ENCODE measurements at places on chromosomes 6 and 20.

- DNase-seq: no peak
Measured at GRCh38 chr6:4220558-4220957, 85.2 kb upstream of the ECI2 start.

- no peak for DNase-seq
Measured at GRCh38 chr20:37895166-37895565, 7.8 kb upstream of the VSTM2L start.

DNA sequence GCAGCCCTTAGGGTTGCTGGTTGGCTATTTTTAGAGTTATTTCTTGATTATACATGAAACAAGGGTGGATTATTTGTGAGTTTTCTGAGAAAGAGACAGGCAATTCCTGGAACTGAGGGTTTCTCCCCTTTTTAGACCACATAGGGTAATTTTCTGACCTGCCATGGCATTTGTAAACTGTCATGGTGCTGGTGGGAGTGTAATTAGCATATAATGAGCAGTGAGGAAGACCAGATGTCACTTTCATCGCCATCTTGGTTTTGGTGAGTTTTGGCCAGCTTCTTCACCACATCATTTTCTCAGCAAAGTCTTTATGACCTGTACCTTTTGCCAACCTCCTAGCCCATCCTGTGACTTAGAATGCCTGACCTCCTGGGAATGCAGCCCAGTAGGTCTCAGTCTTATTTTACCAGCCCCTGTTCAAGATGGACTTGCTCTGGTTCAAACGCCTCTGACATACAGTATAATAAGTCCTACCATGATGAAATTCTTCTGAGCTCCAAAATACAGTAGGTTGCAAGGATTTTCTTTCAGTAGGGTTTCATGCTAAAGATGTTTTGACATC, 117.1 kb downstream of the ISM1 start:
- DNase-seq: no peak

GRCh38 chr6:134948142-134948541, 1.8 kb downstream of the ALDH8A1 start:
- DNase-seq: no peak

- DNase-seq: peak; percentile 50
Measured at GRCh38 chr6:28542440-28543296, 17.0 kb downstream of the GPX5 start.

DNA sequence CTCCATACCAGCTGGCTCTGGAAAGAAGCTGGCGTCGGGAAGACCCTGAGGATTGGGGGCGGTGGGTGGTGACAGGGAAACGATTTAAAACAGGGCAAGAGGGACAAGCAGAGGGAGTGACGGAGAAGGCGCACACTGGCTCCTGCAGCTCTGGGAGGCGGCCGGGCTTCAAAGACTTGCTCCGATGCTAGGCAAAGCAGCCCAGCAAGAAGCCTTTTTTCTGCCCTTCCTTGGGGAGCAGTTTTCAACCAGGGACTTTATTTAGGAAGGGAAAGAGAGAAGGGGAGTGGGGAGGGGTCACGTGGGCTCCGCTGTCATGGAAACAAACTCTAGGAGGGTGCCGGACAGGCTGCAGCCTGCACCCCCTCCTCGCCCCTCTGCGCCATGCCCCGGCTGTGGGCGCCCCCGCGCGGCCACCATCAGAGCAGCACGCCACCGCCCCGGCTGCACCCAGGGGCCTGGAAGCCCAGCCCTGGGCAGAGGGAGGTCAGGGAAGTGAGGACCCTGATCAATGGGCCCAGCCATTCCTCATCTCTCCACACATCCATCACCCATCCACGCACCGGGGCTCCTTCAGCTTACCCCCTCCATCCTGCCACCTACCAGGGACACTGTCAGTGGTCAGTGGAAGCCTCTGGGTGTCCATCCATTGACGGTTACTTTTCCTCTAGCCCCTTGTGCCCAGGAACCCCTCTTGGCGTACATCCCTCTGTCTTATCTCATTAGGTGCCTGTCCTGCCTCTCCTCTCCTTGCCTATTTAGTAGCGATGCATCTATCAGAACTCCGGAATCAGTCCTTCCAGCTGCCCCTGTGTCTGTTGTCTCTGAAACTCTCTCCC, 66.6 kb upstream of the CCDC167 start:
- peak; percentile 63 for DNase-seq

DNA sequence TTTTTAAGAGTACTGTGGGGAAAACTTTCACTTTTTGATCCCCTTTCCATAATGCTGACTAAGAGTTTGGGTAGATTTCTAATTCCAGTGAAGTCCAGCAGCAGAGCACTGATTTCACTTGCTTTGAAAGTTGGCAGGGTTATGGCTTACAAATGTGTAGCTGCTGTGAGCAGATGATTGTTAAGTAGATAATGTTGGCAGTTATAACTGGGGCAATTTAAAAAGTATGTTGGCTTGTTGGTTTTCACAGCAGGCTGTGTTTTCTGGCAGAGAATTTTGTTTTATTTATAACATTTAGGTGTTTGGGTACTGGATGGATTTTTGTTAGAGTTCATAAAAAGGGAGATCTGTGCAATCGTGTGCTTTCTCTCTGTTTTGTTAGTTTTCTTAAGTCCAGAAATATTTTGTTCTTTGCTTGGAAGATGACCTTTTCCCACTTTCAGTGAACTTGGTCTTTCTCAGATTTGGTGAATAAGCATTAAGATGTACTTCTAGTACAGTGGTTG, 31.4 kb downstream of the AFDN start:
- DNase-seq: no peak

GRCh38 chr20:3771552-3772058, 4.1 kb upstream of the ADISSP start:
- DNase-seq: no peak

GRCh38 chr20:35599776-35600120, 15.9 kb upstream of the SPAG4 start:
- no peak for DNase-seq

DNA sequence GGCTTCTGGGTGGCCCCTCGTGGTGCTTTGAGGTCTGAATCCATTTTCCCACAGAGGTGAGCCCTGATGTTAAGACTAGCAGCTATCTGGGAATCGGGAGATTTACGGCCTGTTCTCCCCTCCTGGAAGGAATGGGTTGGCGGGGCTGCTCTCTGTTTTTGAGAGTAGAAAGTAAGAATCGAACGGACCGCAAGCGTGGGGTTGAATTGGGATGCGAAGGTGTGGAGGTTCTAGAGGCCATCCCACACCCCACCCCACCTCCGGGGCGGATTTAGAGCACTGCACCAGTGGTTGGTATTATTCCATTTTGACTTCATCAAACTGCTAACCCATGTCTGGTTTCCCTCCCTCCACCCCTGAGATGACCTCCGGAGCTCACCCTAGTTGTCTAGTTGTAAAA, 11.5 kb downstream of the PYGB start:
- DNase-seq: no peak

- DNase-seq: no peak
Measured at GRCh38 chr20:57594092-57594951, 25.9 kb downstream of the ZBP1 start.

DNA sequence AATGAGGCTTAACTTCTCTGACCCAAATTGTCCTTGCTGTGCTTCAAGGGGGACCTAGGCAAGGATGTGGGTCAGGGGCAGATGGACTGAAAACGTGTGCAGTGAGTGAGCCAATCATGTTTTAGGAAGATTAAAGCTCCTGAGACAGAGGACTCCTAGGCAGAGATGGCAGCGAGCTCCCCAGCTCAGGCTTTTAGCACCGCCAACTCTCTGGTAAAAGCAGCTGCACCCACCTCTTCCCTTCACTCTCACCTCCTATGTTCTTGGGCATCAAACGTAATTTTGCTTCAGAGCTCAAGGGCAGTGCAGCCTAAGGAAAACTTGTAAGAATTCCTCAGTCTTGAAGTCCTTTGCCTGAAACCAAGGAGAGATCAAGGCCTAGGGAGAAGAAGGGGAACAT, 10.3 kb downstream of the RPP21 start:
- no peak for DNase-seq

DNA sequence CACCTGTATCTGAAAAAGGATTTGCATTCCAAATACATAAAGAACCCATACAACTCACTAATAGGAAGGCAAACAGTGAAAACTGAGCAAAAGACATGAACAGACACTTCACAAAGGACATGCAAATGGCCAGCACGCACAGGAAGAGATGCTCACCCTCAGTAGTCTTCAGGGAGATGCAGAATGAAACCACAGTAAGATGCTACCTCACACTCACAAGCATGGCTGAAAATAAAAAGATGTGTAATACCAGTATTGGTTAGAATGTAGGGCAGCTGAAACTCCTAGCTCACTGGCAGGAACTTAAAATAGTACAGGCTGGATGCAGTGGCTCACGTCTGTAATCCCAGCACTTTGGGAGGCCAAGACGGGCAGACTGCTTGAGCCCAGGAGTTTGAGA, 64.6 kb downstream of the SNX5 start:
- no peak for DNase-seq

DNA sequence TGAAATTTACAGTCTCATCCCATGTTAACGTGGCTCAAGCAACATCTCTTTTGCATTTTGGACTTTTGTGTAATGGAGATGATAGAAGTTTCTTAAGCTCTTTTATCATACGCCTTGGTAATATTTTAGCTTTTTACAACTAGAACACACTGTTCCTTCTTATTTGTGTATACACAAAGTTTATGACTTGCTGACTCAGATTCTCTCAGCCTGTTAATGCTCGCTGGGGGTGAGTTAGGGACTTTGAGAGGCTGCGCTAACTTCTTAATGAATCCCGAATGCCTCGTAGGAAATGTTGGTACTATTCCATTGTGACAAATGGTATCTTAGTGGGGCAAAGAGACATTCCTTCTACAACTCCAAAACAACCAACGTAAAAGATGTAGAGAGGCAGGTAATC, 509.7 kb downstream of the DOK5 start:
- no peak for DNase-seq

GRCh38 chr6:170473301-170473717, 79.8 kb downstream of the PSMB1 start:
- peak; percentile 62 for DNase-seq

DNA sequence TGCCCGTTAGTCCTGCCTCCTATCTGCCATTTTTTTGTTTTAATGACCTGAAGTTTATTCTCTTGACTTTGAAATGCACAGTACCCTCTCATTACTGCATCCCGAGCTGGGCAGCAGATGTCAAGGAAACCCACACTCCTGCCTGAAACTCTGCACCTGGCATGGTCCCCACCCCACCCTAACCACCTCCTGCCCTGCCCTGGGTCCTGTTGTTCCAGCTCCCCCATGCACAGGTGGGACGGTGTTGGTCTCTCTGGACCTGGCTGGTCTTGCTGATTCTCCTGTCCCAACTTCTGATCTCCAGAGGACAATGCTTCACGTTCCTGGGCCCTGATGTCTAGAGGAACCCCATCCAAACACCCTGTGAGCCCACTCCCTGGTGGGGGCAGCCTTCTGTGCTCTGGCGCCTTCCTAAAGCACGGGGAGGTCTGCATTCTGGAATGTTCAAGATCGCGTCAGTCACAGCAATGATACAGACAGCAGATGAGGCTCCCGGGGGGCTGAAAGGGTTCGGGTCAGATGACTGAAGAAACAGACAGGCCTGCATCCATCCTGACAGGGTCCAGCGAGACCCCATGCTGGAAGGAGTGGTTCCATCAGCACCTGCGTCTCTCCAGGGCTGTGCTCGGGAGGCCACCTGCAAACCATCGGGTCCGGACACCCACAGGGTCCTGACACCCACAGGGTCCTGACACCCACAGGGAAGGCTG, 73.6 kb downstream of the ERMARD start:
- DNase-seq: no peak

- DNase-seq: no peak
Measured at GRCh38 chr6:126696921-126697693, 357.2 kb downstream of the CENPW start.

DNA sequence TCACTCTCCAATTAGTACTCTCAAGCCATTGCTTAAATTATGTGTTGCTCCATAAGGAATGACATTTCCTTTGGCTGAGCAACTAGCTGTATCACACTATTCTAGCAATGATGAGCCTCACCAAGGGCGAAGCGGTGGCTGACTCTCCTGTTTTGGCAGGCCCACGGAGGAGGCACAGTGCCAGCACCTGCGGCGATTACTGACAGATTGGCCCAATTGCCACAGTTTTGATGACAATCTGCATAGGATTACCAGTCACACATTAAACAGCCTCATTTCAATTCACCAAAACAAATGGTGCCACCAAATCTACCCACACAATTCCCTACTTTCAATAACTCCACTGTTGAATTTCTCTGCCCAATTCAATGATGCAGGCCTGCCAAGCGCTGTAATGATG, 286.9 kb downstream of the PTPRK start:
- no peak for DNase-seq

DNA sequence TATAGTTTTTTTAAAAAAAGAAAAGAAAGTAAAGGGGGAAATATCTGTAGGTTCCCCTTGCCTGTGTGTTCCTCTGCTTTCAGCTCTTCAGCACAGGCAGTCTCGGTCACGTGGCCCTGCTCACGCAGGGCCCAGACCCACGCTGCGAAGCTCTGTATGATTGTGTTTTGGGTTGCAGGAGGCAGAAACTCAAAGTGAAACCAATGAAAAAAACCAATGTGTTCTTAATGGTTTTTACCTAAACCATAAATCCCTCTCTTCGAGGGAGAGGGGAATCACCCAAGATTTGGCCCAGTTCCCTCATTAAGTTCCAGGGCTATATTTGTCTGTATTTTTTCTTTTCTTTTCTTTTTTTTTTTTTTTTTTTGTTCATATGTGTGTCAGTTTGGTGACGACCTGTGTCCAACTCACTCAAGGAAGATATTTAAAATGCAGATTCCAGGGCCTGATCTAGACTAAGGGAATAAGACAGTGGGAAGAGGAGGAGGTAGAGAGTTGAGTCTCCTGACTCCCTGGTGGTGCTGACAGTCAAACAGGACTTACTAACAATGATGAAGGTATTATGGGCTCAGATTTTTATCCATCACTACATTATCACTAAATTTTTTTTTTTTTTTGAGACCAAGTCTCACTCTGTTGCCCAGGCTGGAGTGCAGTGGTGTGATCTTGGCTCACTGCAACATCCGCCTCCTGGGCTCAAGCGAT, 33.8 kb upstream of the RREB1 start:
- DNase-seq: no peak

- no peak for DNase-seq
Measured at GRCh38 chr6:86969573-86969972, 32.2 kb downstream of the HTR1E start.

GRCh38 chr20:36144336-36144735, 10.2 kb upstream of the EPB41L1 start:
- no peak for DNase-seq

GRCh38 chr6:117928833-117929232, 21.8 kb downstream of the SLC35F1 start:
- no peak for DNase-seq

- DNase-seq: no peak
Measured at GRCh38 chr6:146865756-146866379, 267.1 kb downstream of the ADGB start.

GRCh38 chr20:44326391-44327159, 10.3 kb upstream of the R3HDML start:
- DNase-seq: no peak

- no peak for DNase-seq
Measured at GRCh38 chr6:146881228-146882181, 282.7 kb downstream of the ADGB start.

- no peak for DNase-seq
Measured at GRCh38 chr6:81988871-81989270, 236.4 kb upstream of the TENT5A start.

DNA sequence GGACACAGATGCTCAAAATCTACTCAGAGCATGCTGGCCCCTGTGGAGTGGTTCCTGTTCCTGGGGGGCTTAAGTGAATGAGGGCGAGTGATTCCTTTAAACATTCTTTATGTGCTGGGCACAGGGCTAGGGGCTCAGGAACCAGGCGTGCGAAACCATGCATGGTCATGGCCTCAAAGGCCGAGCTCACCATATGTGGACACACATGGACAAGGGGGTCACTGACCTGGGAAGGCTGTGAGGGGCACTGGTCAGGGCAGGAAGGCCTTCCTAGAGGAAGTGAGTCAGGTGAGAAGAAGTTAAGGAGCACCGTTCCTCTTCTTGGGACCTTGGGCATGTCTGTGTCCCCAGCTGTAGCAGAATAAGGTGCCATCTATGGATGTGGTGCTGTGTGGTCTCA, 74.6 kb upstream of the BHLHE23 start:
- no peak for DNase-seq
